ENCODE measurements at places on chromosomes 1 and 21. TPM values are rescaled to one million over a fixed set of nuclear protein-coding genes. Genes with fewer than 3 reads are reported as not detected.

- no peak for DNase-seq
- peak overlapping the region; percentile 77 for H3K27ac ChIP-seq
- no peaks in the 10 kb centered on the region for H3K36me3 ChIP-seq
- no peaks in the 10 kb centered on the region for H3K27me3 ChIP-seq
Measured at GRCh38 chr1:76269155-76269554, 194.6 kb downstream of the ST6GALNAC3 start.

- H3K27me3 ChIP-seq, result no peaks in the 10 kb centered on the region
- H3K36me3 ChIP-seq, result no peaks in the 10 kb centered on the region
- H3K4me3 ChIP-seq, result no peak overlapping the region
- peaks cover 57% of the 10 kb centered on the region for H3K4me1 ChIP-seq
- no peak for DNase-seq
- H3K27ac ChIP-seq, result no peak overlapping the region
Measured at GRCh38 chr1:116321766-116322175, 51.3 kb upstream of the ATP1A1 start.

DNA sequence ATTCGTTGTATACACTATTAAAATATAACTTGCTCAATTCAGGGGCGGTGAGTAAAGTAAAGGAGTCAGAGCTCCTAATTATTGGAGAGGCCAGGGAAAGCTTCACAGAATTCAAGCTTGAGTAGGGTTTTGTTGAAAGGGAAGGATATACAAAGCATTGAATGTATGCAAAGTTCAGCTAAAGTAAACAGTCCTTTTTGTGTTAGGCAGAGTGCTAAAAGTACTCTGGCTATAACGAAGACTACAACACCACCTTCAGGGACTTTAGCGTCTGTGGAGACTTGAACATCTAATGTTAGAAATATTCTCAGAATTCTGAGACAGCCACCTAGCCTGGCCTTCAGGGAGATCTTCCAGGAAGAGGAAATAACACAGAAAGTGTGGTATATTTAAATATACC lies 1.1 kb downstream of the FALEC start:
- peaks cover 23% of the 10 kb centered on the region for H3K4me1 ChIP-seq
- H3K36me3 ChIP-seq, result peaks cover 6% of the 10 kb centered on the region
- no peak for DNase-seq
- no peak overlapping the region for H3K27ac ChIP-seq
- peaks cover 2% of the 10 kb centered on the region for H3K27me3 ChIP-seq
- peak overlapping the region; percentile 79 for H3K4me3 ChIP-seq

The CACHD1 gene
- 0.10 TPM for total RNA-seq

- no peaks in the 10 kb centered on the region for H3K27me3 ChIP-seq
- H3K4me1 ChIP-seq, result peaks cover 47% of the 10 kb centered on the region
- peak overlapping the region; percentile 78 for H3K27ac ChIP-seq
- peaks cover 11% of the 10 kb centered on the region for H3K36me3 ChIP-seq
- DNase-seq, result peak; percentile 38
Measured at GRCh38 chr1:67261680-67262079, 46.0 kb upstream of the IL12RB2 start.

The DNAJC6 gene
- total RNA-seq, result 6.2 TPM

DNA sequence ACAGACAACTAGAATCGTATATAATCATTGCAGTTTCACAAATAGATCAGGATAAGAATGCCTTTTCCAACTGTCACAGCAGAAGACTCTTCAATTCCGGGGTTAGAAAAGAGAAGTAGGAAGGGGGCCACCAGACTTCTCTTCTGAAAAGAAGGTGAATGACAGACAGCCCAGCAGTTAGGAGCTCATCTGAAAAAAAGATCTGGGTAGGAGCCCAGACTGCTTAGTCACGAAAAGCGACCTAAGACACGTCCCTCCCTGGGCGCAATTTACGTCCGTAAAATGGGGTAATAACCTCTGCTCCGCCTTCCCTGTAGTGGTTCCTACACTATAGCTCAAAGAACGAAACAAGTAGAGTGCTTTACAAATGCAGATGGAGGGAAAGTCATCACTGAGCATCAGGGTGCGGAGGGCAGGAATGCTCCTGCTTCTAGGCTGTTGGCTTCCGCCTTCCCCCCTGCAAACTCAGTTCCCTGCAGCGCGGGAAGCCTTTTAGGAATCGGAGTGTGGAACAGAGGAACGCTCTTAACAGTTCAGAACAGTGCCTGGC lies 582 bp downstream of the ORC1 start:
- peak overlapping the region; percentile 100 for H3K27ac ChIP-seq
- peaks cover 39% of the 10 kb centered on the region for H3K36me3 ChIP-seq
- DNase-seq, result peak; percentile 65
- no peaks in the 10 kb centered on the region for H3K27me3 ChIP-seq

GRCh38 chr1:117147856-117148588 lies 26.5 kb upstream of the TRIM45 start:
- H3K27ac ChIP-seq, result no peak overlapping the region
- H3K4me1 ChIP-seq, result no peaks in the 10 kb centered on the region
- no peak for DNase-seq
- no peaks in the 10 kb centered on the region for H3K36me3 ChIP-seq
- H3K27me3 ChIP-seq, result peaks cover 11% of the 10 kb centered on the region

- H3K36me3 ChIP-seq, result no peaks in the 10 kb centered on the region
- H3K4me3 ChIP-seq, result no peak overlapping the region
- H3K4me1 ChIP-seq, result no peaks in the 10 kb centered on the region
Measured at GRCh38 chr1:29305943-29306342, 69.6 kb downstream of the PTPRU start.

GRCh38 chr1:230423951-230424350 lies 2.2 kb downstream of the PGBD5 start:
- DNase-seq, result no peak
- H3K4me3 ChIP-seq, result no peak overlapping the region
- H3K27ac ChIP-seq, result no peak overlapping the region

DNA sequence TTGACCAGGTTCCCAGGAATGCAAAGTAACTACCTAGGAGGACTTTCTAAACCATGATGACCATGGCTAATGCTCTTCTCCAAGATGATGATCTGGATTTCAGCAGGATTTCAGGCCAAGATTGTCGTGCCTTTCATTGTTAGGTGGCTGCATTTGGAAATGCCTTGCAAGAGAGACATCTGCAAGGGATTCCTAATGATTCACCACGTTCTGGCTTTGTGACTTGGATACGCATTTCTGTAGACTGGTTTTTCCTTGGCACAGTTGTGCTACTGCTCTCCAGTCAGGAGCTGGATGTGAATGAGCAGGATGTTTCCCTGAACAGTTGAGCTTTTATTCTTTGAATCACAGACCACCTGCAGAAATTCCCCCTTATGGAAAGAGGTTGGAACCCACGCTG lies 212.4 kb downstream of the BACH1 start:
- H3K27ac ChIP-seq, result no peak overlapping the region
- H3K4me1 ChIP-seq, result no peaks in the 10 kb centered on the region
- no peak for DNase-seq
- H3K27me3 ChIP-seq, result no peaks in the 10 kb centered on the region
- no peaks in the 10 kb centered on the region for H3K36me3 ChIP-seq

The AMY1C gene
- total RNA-seq, result not detected

DNA sequence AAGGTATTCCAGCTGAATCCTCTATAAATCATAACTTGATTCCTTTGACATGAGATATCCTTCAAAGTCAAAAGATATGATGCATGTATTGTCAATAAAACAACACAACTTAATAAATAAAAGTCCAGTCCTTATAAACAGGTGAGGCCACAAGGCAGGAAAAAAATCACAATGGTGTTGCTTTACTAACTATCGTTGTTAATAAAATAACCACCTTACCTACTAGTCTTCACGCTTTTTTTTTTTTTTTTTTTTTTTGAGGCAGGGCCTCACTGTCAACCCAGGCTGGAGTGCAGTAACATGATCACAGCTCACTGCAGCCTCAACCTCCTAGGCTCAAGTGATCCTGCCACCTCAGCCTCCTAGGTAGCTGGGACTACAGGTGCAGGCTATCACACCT lies at the start of gene TMEM81:
Gene TMEM81, minus strand, starts transcription at position 101 of the 400 bp plus-strand sequence. CDS start 140 bp downstream, outside the sequence.
- H3K4me1 ChIP-seq, result no peaks in the 10 kb centered on the region
- no peaks in the 10 kb centered on the region for H3K27me3 ChIP-seq
- H3K4me3 ChIP-seq, result no peak within 1 kb of the TSS
- DNase-seq, result no peak
- no peak within 1 kb of the TSS for H3K27ac ChIP-seq

DNA sequence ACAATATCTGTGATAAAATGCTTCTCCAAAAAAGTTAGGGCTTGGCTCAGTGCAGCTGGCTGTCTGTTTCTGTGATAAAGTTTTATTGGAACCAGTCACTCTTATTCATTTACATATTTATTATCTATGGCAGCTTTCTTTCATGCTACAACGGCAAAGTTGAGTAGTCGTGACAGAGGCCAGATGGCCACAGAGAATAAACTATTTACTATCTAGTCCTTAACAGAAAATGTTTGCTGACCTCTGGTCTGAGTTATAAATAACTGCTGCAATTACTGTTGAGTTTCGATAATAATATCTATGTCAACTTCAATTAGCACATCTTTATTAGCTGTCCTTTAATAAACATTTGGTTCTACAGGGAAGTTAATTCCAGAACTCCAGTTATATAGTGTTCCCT lies 180.2 kb upstream of the RUNX1 start:
- DNase-seq, result no peak
- H3K27me3 ChIP-seq, result peaks cover 5% of the 10 kb centered on the region
- peaks cover 32% of the 10 kb centered on the region for H3K4me1 ChIP-seq
- no peak overlapping the region for H3K4me3 ChIP-seq

The PRKAB2 gene
- total RNA-seq, result 8.0 TPM

DNA sequence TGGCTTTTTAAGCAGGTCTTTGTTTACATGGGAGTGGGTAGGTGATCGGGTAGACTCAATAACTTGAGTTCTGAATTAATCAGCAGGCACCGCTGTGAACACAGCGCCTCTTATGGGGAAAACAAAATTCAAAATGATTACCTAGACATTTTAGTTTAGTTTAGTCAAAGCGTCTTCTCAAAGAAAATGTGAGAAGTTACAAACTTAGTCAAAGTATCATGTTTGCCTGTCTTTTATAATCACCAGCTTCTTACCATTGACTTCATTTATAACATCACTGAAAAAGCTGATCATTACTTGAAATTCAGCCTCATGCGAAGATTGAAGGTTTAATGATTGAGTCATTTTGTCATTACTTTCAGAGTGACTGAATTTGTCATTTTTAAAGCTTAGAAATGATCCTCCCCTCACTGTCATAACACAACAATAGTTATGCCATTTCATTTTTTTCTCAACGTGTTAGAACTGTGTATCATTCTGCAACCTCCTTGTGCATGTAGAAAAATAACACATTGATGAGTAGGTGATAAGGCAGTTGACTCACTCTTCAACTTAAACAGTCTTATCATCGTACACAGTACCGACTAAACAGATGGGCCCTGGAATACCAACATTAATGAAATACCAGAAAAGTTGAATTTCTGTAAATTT lies 188.5 kb downstream of the NFIA start:
- no peaks in the 10 kb centered on the region for H3K36me3 ChIP-seq
- DNase-seq, result no peak
- peaks cover 10% of the 10 kb centered on the region for H3K27me3 ChIP-seq
- no peak overlapping the region for H3K4me3 ChIP-seq
- peaks cover 17% of the 10 kb centered on the region for H3K4me1 ChIP-seq
- H3K27ac ChIP-seq, result peak overlapping the region; percentile 32

The LRRC7 gene
- not detected for total RNA-seq

DNA sequence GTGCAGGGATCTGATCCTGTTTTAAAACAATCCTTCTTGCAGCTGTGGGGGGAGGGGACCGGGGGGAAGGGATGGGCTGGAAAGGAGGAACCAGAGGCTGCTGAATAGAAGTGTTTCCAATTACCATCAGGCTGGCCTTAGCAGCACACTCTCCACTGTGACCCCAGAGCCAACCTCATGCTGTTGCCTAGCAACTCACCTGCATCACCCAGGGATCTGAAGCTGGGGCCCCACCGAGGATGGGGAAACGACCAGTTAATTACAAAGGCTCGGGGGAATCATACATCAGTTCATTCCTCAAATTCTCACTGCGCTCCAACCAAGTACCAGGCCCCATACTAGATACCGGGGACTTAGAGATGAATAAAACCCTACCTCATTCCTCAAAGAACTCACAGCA lies 11.9 kb upstream of the GPX7 start:
- no peak overlapping the region for H3K27ac ChIP-seq
- H3K4me3 ChIP-seq, result no peak overlapping the region
- H3K4me1 ChIP-seq, result no peaks in the 10 kb centered on the region
- no peaks in the 10 kb centered on the region for H3K36me3 ChIP-seq
- peaks cover 9% of the 10 kb centered on the region for H3K27me3 ChIP-seq

Data from activated T-helper 1 cell treated with anti-CD3 and anti-CD28 coated beads, Interleukin-12 subunit alpha, Interleukin-12 subunit beta, Interleukin-2, Interleukin-4 antibody, amounts not matched to agents 30 ng/mL and 10 ng/mL and 1 ng/mL, durations not matched to agents 14 hours and 24 hours and 36 hours (primary cell).